ENCODE measurements at places on chromosomes 7 and 10.

DNA sequence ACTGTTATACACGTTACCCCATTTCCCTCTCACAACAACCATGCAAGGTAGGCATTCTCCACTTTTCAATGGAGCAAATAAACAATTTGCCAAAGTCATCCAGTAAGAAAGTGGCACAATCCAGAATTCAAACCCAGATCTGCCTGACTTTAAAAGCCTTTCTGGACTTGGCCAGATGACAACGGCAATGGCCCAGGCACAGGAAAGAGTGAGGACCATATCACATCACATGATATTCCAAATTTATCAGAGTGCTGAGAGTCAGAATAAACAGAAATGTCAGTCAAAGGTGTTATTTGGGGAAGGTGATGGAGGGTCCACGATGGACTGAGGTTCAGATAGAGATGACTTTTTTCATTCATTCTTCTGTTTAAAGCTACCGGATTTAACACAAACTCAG, 48.0 kb downstream of the CALD1 start:
- no peak for DNase-seq

- no peak for DNase-seq
Observed at GRCh38 chr10:47414227-47414592, 30.1 kb upstream of the ZNF488 start.

GRCh38 chr10:15241306-15241705, 72.8 kb upstream of the NMT2 start:
- DNase-seq, result no peak

- DNase-seq, result no peak
Observed at GRCh38 chr7:158414002-158414401, 173.6 kb downstream of the PTPRN2 start.

DNA sequence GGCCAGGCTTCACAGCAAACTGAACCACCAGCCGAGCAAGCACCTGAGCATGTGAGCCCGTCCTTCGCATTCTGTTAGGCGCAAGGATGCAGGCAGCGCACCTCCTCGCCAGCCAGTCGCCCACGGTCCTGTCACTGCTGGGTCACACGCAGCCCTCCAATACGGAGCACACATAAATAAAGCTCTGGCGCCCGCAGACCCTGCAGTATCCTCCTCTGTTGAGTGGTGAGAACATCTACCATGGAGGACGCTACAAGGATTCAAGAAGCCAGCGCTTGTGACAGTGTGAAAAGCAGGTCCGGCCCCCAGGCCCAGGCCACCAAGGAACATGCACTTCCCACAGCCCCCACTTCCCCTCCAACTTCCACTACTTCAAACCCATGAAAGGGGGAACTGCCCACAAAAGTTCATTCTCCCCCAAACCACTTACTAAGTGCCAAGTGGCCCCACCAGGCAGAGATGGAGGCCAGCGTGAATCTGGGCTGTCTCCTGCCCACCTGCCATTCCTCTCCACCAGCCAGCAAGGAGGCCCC, 34.8 kb downstream of the VOPP1 start:
- DNase-seq, result no peak

DNA sequence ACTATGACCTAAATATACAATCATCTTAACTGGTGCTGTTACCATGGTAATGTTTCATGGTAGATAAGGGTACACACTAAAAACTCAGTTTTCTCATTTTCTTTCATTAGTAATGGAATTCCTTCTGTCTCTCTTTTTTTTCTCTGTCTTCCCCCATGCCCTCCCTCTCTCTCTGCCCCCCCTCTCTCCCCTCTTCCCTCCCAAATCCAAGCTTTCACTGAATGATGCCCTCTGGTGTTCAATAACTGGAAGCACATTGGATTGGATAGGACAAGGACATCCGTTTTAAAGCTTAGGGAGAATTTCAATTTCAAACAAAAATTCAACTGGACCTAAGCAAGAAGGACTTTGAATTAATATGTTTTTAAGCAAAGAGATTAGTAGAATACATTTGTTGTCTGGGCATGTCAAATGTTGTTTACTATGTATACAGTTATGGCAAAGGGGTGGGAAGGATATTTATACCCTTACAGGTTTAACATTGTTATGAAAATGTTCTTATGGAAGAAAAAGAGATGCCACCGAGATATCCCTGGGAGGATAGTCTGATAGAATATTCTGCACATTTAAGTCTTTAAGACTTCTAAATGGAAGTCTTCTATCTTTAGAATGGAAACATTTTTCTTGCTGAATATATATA, 6.1 kb downstream of the CHRM2 start:
- DNase-seq, result no peak

Measured in stimulated activated CD8-positive, alpha-beta memory T cell treated with anti-CD3 and anti-CD28 coated beads, Interleukin-12 subunit alpha, Interleukin-12 subunit beta, amount 100 ng/mL, for 4 hours (primary cell).